ENCODE measurements at places on chromosomes 16 and 17. TPM values are rescaled to one million over a fixed set of nuclear protein-coding genes. Genes with fewer than 3 reads are reported as not detected.

The FOXN1 gene
- total RNA-seq = not detected

The LRRC37A gene
- total RNA-seq = 2.5 TPM

- DNase-seq = no peak
Measured at GRCh38 chr17:68785565-68786486, 169.4 kb downstream of the ABCA8 start.

DNA sequence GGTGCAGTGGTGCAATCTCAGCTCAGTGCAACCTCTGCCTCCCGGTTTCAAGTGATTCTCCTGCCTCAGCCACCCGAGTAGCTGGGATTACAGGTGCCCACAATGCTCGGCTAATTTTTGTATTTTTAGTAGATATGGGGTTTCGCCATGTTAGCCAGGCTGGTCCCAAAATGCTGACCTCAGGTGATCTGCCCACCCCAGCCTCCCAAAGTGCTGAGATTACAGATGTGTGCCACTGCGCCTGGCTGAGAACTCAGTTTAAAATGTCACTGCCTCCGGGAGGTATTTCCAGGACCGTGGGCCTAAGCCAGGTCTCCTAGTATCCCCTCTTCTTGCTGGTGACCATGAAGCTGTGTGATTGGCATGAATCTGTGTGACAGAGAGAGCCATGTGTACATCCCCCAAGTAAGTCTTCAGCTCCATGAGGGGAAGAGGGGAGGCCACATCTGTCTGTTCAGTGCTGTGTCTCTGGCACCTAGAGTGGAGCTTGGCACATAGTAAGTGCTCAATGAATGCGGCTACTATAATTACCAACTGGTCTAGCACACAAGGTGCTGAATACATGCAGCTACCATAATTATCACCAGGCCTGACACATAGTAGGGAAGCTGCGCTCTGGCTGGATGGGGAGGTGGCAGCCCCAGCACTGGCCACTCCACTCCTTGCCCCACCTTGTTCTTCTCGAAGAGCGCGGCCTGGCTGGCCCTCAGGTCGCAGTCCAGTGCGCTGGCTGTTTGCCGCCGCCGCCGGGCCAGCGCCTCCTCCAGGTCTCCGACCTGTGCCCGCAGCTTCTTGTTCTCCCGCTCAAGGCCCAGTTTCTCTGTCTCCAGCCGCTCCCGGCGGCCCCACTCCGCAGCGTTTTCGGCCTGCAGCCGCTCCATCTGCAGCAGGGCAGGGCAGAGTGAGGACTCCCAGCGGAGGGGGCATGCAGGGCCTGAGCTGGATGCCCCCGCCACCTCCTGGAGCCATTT is 18.7 kb downstream of the CCDC102A start:
- no peak for DNase-seq

GRCh38 chr16:83004868-83005652 is 378.3 kb downstream of the CDH13 start:
- no peak for DNase-seq

The CHST4 gene
- total RNA-seq = not detected

GRCh38 chr16:88467541-88467944 is 14.5 kb downstream of the ZFPM1 start:
- DNase-seq = no peak

DNA sequence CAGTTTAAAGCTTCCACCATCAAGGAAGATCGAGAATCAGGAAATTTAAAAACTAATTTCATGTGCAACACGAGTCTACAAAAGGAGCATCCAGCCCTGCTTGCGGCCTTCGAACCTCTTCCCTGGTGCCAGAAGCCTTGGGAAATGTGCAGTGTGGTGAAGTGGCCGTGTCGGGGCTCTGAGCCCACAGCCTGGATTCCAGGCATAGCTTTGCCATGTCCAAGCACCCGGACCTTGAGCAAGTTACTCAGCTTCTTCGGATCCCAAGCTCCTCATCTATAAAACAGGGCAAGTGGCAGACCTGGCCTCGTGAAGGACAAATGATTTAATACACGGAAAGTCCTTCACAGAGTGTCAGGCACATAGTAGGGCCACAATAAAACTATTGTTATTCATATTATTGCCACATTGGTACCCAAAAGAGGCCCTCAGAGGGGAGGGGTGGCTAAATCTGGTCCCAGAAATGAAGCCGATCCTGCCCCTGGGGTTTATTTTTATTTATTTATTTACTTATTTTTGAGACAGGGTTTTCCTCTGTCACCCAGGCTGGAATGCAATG is 34.8 kb downstream of the COTL1 start:
- DNase-seq = no peak

- DNase-seq = no peak
Measured at GRCh38 chr17:10013365-10014112, 108.5 kb upstream of the RCVRN start.

DNA sequence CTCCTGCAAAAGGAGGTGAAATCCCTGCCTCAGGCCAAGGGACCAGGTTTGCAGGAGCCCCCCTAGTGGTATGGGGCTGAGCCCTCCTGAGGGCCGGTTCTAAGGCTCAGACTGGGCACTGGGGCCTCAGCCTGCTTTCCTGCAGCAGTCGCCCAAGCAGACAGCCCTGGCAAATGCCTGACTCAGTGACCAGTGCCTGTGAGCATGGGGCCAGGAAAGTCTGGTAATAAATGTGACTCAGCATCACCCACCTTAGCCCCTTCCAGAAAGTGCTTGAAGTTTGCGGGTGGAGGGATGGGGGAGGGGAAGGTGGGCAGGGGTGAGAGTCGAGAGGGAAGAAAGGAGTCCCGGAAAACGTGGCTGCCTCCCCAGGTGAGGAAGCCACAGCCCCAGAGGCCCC is 2.1 kb downstream of the MC1R start:
- DNase-seq = no peak

Data from SK-MEL-5 (cell line).